Cortex of kidney (tissue), 1 donor: ENCODE measurements at places on chromosomes 13 and 19.

- no peak for DNase-seq
Measured at GRCh38 chr19:6806488-6806887, 34.0 kb downstream of the VAV1 start.

DNA sequence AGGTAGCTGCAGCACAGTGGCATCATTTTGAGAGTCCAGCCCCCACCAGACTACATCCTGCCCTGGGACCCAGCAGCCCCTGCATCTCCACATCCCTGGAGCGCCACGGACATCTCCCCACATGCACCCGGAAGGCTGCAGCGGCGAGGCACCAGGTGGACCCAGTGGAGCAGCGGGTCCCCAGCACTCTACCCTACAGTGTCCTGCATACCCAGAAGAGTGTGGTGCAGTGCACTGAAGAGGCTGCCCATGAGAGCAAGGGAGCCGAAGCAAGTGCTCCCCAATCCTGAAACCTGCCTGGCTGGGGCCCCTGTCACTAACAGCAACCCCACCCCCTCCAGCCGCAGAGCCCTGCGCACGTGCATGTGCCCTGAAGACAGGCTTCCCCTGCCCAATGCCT, 21.3 kb upstream of the SLC7A9 start:
- DNase-seq, result no peak

GRCh38 chr19:11821474-11822109, 7.5 kb downstream of the ZNF440 start:
- DNase-seq, result no peak

GRCh38 chr19:13022859-13023636, 27.8 kb downstream of the NFIX start:
- no peak for DNase-seq

GRCh38 chr13:30113551-30113950, 193.8 kb downstream of the KATNAL1 start:
- no peak for DNase-seq

DNA sequence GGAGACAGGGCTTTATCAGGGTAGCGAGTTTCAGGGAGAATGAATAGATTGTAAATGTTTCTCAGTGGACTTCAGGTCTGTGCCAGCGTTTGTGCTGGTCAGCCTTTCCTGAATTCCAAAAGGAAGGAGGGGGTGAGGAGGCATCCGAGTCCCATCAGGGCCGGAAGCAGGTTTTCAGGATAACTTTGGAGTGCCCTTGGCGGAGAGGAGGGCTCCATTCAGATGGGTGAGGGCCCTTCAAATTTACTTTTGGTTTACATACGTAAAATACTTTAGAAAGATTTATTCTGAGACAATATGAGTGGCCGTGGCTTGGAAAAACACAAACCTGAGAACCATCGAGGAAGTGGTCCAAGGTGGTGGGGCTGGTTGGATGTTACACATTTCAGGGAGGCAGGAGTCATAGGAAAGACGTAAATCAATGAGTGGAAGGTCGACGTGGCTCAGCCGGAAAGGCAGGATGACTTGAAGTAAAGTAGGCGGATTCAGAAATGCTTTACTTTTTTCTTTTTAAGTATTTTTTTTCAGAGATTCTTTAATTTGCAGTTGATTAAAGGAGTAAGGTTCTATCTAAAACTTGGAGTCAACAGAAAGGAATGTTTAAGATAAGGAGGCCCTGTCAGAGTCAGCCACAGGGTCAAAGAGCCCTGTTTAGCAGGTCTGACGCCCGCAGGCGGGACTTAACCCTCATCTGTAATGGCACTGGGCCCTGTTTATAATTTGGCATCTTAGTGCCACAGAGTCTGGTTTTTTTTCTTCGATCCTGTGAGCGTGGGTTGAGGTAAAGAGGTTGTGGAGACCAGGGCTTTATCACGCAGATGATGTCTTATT, 32.8 kb downstream of the ATP11A start:
- DNase-seq, result no peak

DNA sequence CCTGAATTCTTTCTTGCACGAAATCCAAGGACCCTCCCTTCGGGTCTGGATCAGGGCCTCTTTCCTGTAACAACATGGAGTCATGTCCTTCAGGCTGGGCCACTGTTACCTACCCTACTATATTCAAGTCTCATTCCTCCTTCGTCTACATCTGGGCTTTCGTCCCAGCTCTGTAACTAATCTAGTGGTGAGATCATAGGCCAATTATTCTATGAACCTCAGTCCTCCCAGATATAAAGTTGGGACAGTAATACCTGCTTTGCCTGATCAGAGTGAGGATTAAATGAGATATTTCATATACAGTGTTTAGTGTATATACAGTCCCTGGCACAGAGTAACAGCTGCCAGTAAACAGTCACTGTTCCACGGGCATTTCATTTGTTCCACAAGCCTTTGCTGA, 48.3 kb upstream of the ATP12A start:
- no peak for DNase-seq

DNA sequence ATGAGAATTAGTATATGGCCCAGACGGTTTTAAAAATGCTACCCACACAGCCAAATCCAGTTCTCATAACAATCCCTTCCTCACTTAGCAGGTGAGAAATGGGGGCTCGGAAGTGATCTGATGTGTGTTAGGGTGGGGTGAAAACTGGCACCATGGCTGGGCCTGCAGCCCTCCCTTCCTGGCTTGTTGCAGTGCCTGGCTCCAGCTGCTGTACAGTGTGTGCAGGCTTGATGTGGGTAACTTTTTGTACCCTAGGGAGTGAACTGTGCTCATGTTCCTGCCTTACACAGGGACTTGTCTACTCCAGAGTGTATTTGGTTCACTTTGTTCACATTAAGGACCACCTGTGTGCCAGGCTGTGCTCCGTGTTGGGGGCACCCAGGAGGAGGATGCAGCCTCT, 177.2 kb downstream of the LMO7 start:
- no peak for DNase-seq

GRCh38 chr19:2847507-2847906, 6.2 kb downstream of the ZNF555 start:
- DNase-seq, result no peak

DNA sequence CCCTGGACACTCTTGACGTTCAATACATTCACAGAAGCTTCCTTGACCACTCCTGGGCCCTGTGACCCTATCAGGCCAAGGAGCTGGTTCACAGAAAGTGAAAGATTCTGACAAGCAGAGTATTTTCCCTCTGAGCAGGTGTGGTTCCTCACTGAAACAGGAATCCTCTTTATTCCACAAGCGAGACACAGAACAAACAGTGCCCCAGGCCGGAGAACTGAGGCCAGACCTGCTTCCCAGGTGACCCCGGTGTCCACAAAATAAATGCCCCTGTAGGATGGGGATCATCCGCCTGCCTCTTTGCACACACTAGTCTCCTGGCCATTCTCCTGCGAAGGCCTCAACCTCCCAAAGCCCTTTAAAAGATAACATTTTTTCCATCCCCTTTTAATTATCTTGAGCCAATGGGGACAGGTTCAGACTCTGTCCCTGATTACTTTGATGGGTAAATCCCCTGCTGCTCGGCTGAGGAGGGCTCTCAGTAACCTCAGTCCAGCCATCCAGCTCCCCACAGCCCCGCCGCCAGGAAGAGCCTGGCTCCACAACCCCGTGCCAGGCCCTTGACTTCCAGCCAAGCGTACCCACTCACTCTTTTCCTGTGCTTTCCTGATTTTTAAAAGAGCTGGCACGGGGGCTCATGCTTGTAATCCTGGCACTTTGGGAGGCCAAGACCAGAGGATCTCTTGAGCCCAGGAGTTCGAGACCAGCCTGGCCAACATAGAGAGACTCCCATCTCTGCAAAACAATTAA, 129.1 kb downstream of the FOXO1 start:
- no peak for DNase-seq

GRCh38 chr19:17681505-17682125, 6.5 kb downstream of the UNC13A start:
- no peak for DNase-seq

DNA sequence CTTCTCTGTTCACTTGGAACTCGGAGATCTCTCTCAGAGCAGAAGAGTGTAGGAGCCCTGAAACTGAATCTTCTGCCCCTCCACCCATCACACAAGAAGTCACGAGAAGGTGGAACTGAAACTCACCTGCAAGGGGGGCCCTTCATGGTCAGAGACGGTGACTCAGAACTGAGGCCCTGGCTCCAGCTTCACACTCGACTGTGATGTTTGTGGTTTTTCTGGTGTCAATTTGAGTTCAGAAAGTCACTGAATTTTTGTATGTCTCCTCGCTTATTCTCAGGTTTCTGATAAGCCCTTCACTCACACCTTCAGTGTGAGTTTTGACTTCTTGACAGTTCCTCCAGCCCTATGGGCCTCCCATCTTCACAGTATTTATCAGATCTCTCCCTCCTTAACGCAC, 23.1 kb downstream of the SIGLEC5 start:
- no peak for DNase-seq
